ENCODE measurements at places on chromosomes 1 and 21. TPM values are rescaled to one million over a fixed set of nuclear protein-coding genes. Genes with fewer than 3 reads are reported as not detected.

Gene TNNT2
- not detected for polyA plus RNA-seq

Gene S100A2
- polyA plus RNA-seq = 2.0 TPM

Gene GCSAML
- polyA plus RNA-seq = not detected

Gene S100A7A
- not detected for polyA plus RNA-seq

Gene NUP210L
- not detected for polyA plus RNA-seq

Gene LINGO4
- polyA plus RNA-seq = not detected

Gene INAVA
- 0.01 TPM for polyA plus RNA-seq

Gene C1orf87
- not detected for polyA plus RNA-seq

Gene AVPR1B
- polyA plus RNA-seq = not detected

Gene NDUFS5
- polyA plus RNA-seq = 632 TPM

Gene PPFIA4
- polyA plus RNA-seq = 3.8 TPM

Gene PLEKHA6
- polyA plus RNA-seq = 3.0 TPM

Gene EPHA10
- polyA plus RNA-seq = 0.04 TPM

Gene ACTL8
- polyA plus RNA-seq = 0.07 TPM

Gene RIPPLY3
- polyA plus RNA-seq = 0.22 TPM

Gene SYPL2
- polyA plus RNA-seq = 58.8 TPM

Gene PTPN14
- polyA plus RNA-seq = 29.4 TPM

Gene NIBAN1
- 28.2 TPM for polyA plus RNA-seq

Gene ORC1
- polyA plus RNA-seq = 3.1 TPM

Gene RGS7
- 0.93 TPM for polyA plus RNA-seq

Gene UBE2U
- not detected for polyA plus RNA-seq

Gene GRIK3
- not detected for polyA plus RNA-seq

Gene FALEC
- 0.17 TPM for polyA plus RNA-seq

Gene AZIN2
- 3.0 TPM for polyA plus RNA-seq

Gene OR2G6
- not detected for polyA plus RNA-seq

Gene NFIA
- 3.5 TPM for polyA plus RNA-seq

Gene UBL4B
- polyA plus RNA-seq = 34.8 TPM

Gene NPL
- 1.2 TPM for polyA plus RNA-seq

Gene KCNJ6
- 0.01 TPM for polyA plus RNA-seq

Gene PRDX6
- 885 TPM for polyA plus RNA-seq

Gene GJB5
- polyA plus RNA-seq = not detected

Gene PRAMEF17
- polyA plus RNA-seq = not detected

Gene OR2M5
- not detected for polyA plus RNA-seq

Gene LHX4
- polyA plus RNA-seq = 0.06 TPM

Gene CHI3L2
- 0.05 TPM for polyA plus RNA-seq

Gene PHTF1
- 7.4 TPM for polyA plus RNA-seq

Gene TCHH
- polyA plus RNA-seq = not detected

Gene OPRD1
- not detected for polyA plus RNA-seq

Gene CNIH3
- 2.6 TPM for polyA plus RNA-seq

Gene OR2L8
- polyA plus RNA-seq = not detected

Data from BJ (cell line).